NCI-H1417 (cell line): ENCODE measurements at places on chromosomes 12 and 14.

DNA sequence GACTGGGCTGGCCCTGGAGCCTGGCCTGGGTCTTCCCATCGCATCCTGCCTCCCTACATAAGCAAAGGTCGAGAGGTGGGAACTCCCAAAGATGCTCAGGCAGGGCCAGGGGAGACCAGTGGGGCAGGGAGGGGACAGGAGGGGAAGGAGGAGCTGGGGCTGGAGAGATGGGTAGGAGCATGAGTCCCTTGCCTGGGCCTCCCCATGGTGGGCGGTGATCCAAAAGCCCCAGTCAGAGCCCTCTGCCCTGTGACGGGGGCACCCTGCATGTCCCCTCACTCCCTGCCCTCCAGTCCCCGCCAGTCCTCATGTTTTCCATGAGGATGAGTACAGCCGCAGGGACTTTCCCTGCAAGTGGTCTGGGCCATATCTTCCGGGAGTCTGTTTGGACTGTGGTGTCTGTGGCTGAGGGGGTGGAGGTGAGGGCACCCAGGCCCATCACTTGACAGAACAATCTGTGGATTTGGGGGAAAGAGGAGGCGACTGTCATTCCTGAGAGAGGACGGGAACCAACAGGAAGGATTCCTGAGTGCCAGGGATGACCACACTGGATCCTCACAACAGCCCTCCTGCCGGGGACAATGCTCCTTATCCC, 9.3 kb downstream of the BDKRB2 start:
- DNase-seq: no peak

DNA sequence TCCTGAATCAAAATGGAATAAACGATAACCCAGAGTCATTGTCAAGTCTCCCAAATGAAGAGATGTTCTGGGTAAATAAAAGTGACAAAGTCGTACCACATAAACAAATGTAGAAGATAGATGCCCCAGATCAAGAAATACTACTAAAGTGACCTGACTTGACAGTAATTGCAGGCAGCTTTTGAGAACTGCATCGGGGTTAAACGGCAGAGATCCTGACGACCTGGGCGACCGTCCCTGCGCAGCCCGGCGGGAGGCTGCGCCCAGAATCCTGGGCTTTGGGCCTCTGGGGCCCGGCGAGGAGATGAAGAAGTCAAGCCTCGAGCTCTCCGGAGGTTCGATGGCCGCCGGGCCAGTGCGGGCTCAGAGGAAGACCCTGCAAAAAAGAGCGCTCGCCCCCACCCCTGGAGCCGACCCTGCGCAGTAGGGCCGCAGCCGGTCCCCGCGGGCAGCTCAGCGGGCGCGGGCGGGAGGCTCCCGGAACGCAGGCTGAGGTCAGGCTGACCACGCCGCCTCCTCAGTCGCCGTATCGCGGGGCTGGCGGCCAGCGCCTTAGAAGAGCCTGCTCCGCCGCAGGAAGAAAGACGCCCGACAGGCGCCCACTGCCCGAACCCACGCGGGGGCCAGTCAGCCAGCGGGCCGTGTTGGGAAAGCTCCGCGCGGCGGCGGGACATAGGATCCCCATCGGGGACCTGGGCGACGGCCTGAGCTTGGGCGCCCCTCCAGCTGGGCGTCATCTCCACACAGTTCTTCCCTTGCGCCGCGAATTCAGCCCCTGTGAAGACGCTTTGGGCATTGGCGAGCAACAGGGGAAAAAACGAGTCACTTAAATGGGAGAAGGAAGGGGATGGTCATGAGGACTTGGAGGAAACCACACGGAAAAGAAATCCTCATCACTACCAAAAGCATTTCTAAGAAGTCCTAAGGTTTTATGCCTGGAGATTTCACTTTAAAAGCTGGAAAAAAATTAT, 16.0 kb downstream of the NKX2-1 start:
- no peak for DNase-seq

- no peak for DNase-seq
These were observed 14.9 kb upstream of the POLR3B start for GRCh38 chr12:106342397-106343213.

- DNase-seq: no peak
These were observed 94.8 kb downstream of the ATF7IP start for GRCh38 chr12:14460212-14460841.
